Kasumi-1 (cell line): ENCODE measurements at places on chromosomes 7 and 10.
A peak's percentile ranks its signal among the peaks of the same experiment; 100 is the strongest.

- no peak for DNase-seq
Measured at GRCh38 chr10:84366041-84366440, 37.7 kb downstream of the CCSER2 start.

- no peak for DNase-seq
Measured at GRCh38 chr10:48251525-48252353, 22.8 kb downstream of the FRMPD2 start.

- DNase-seq, result peak; percentile 84
Measured at GRCh38 chr7:83930262-83930661, 264.3 kb downstream of the SEMA3A start.

GRCh38 chr7:22723181-22723601 lies 3.8 kb upstream of the IL6 start:
- peak; percentile 87 for DNase-seq

GRCh38 chr10:22618078-22618785 lies 96.1 kb downstream of the PIP4K2A start:
- DNase-seq, result peak; percentile 18

DNA sequence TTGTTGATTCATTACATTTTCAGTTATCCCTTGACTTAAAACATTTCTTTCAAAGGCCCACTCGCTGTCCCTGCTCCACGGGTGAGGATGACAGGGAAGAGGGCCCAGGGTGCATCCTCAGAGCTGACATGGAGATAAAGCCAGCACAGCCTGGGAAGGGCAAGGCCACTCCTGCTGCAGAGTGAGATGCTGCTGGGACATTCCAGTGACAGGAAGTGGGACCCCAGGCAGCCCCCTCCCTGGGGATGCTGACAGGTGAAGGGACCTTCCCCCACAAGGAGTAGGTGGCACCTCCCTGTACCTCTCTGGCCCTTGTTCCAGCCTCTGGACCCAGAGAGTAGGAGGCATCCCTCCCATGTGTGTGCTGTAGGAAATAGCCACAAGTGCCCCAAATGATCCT lies 97.8 kb upstream of the DDC start:
- DNase-seq, result no peak

- DNase-seq, result no peak
Measured at GRCh38 chr7:138752518-138753149, 45.2 kb upstream of the TMEM213 start.

GRCh38 chr10:60298408-60299389 lies 91.0 kb downstream of the ANK3 start:
- DNase-seq, result no peak

DNA sequence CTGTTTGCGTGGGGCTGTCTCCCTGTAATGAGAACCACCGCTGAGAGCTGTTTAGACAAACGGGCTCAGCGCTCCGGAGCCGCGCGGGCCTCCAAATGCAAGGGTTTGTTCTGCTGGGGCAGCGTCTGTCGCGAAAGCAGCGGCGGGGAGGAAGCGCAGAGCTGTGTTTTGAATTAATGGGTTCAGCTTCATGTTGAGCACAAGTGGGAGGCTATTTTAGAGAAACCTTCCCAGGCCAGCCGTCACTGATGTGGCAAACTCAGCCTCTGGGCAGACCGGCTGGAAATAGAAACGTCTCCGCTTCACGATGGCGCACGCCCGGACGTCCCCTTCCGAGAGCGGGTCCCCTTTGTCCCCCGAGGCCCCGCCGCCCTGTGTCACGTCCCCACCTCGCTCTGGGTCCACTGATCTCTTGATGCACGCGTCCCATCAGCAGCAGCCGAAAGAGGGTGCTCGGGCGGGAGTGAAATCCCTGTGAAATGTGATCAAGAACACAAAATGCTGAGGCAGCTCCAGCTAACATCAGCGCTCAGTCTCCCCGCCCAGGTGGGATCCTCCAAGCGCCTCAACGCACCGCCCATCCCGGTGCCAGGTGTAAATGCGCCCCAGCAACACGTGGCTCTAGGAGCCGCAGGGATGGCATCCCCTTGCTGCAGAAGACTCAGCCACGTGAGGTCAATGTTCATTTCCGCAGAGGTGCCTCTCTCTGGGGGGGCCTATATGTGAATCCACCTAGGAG lies 44.9 kb downstream of the BAMBI start:
- no peak for DNase-seq

GRCh38 chr7:141272417-141272816 lies 198.6 kb downstream of the TMEM178B start:
- DNase-seq, result no peak

GRCh38 chr10:128684215-128684614 lies 558.0 kb upstream of the MKI67 start:
- no peak for DNase-seq
